ENCODE measurements at places on chromosomes 2 and 18.

DNA sequence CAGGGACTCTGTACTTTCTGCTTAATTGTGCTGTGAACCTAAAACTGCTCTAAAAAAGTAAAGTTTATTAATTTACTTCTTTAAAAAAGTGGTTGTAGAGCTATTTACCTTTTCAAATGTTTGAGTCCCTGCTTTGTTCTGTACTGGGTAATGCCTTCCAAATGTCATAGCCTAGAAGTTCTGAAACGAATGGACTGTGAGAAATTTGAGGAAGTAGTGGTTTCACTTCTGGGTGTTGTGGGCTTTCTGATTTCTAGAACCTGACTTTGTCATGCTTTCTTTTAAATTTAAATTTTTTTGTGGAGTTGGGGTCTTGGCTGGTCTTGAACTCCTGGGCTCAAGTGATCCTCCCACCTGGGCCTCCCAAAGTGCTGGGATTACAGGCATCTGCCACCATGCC is 44.6 kb downstream of the SMAD4 start:
- no peak for DNase-seq

GRCh38 chr2:146458585-146458984 is 1386.2 kb upstream of the ACVR2A start:
- DNase-seq = no peak

GRCh38 chr2:203804070-203804469 is 63.5 kb upstream of the CTLA4 start:
- DNase-seq = no peak

- no peak for DNase-seq
Measured at GRCh38 chr18:36758623-36759022, 70.2 kb downstream of the TPGS2 start.

GRCh38 chr2:230944123-230944653 is 19.1 kb upstream of the GPR55 start:
- DNase-seq = no peak

Data from stimulated activated CD4-positive, alpha-beta T cell treated with anti-CD3 and anti-CD28 coated beads, Interleukin-15, amount 100 ng/mL, for 1 hour (primary cell).